ENCODE measurements at places on chromosomes 6 and 20.

- DNase-seq, result no peak
Measured at GRCh38 chr6:51045548-51045947, 226.9 kb downstream of the TFAP2B start.

- DNase-seq, result no peak
Measured at GRCh38 chr20:13739731-13740649, 44.7 kb downstream of the ESF1 start.

- DNase-seq, result no peak
Measured at GRCh38 chr20:60669211-60669610, 582.9 kb upstream of the CDH4 start.

DNA sequence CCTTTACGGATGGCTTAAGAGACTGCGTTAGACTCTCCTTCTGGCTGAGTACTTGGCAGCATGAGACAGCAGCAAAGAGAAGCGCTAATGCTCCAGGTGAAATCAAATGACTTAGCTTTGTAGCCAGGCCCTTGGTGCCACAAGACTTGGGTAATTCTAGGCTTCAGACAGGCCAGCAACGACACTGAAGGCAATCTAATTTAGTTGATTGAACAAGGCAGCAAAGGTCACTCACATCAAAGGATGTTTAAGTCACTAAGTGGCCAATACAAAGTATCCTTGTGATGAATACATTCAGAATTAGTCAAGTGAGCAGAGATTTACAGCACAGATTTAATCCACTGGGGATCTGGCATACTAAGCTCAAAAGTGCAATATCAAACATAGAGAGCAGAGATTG lies 113.2 kb downstream of the FAM83B start:
- peak; percentile 29 for DNase-seq

DNA sequence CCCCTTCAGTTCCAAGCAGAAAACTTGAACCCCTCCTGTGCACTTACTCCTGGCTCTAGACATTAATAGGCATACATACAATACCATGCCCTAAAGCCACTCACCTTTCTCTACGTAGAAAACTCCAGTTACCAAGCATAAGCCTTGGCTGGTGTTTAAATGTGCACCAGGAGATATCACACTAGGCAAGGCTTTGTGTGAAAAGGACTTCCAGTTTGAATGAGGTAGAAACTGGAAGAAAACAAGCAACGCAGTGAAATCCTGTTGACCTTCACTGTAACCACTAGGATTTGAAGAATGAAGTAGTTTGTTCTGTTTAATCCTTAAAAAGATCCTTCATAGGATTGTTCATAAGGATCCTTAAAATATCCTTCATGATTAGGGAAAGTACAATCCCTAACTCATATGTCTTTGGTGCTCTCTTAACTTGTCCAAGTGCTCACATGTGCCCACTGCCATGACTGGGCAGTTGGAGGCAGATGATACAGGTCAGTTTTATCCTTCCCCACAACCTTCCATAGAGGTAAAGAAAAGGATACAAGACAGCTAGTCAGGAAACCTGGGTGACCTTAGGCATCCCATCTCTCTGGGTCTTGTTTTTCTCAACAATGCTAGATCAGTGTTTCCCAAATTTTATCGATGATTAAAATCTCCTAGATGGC lies 9.2 kb upstream of the SCGN start:
- no peak for DNase-seq

- DNase-seq, result no peak
Measured at GRCh38 chr6:160438481-160438880, 90.3 kb downstream of the SLC22A3 start.

GRCh38 chr6:154805288-154805911 lies 72.2 kb downstream of the SCAF8 start:
- no peak for DNase-seq

- DNase-seq, result no peak
Measured at GRCh38 chr20:40519918-40520317, 169.1 kb downstream of the MAFB start.

DNA sequence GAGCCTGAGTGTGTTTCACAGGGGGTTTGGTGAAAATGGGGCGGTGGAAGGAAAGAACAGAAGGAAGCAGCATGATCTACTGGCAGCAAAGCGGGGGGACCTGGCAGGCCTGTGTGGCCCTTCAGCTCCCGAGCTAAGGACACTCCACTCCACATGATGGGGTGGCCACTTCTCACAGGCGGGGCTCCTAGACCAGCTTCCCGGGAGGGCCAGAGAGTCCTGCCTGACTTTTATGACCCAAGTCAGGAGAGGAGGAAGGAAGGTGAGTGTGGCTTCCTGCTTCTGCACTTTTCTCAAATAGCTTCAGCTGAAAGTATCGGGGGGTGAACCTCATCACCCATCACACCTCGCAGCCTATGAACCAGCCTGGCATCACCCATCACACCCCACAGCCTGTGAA lies 117.5 kb upstream of the AFDN start:
- no peak for DNase-seq

All from WERI-Rb-1 (cell line).